ENCODE measurements at places on chromosomes 12 and 14.

DNA sequence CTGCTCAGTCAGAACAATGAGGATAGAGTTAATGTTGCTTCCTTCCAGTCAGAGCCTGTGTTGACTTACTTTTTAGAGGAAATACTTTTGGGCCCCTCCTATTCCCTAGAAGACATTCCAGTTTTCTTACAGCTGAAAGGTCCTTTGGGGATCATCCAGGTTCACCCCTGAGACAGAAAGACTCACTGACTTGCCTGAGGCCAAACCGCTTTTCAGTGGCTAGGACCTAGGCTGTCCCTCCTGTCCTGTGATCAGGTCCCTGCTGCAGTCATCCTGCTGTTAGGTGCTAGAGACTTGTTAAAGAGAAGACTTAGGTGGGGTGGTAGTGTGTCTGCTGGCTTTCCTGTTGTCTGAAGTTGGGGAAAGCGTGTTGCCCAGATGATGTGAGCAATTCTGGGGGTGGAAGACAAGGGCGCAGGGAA, 39.6 kb downstream of the SUSD6 start:
- DNase-seq: no peak

DNA sequence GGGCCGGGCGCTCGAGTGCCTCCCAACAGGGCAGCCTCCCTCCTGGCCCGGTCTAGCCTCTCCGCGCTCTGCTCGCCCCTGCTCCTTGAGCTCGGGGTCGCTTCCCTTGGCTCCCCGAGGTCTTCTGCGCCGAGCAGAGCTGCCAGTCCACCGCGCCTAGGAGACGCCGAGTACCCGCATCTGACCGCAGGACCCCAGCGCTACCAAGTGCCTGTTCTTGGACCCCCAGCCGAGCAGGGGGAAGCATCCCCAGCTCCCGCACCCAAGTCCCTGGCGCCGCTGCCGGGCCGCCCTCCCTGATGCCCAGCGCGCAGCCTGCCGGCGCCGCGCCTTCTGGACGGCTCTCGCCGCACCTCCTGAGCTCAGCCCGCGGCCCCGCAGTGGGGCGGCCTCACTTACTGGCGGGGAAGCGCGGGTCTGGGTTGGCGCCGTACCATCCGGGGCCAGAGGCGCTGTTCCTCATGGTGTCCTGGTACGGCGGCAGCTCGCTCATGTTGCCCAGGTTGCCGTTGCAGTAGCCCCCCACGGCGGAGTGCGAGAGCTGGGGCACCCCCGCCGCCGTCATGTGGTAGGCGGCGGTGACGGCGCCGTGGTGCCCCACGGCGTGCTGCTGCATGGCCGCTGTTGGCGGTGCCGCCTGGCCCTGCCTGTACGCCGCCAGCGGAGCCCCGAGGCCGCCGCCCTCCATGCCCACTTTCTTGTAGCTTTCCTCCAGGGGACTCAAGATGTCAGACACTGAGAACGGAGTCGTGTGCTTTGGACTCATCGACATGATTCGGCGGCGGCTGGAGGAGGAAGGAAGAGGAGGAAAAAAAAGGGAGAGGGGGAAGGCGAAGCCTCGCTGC, 1.2 kb downstream of the NKX2-1 start:
- DNase-seq: no peak

DNA sequence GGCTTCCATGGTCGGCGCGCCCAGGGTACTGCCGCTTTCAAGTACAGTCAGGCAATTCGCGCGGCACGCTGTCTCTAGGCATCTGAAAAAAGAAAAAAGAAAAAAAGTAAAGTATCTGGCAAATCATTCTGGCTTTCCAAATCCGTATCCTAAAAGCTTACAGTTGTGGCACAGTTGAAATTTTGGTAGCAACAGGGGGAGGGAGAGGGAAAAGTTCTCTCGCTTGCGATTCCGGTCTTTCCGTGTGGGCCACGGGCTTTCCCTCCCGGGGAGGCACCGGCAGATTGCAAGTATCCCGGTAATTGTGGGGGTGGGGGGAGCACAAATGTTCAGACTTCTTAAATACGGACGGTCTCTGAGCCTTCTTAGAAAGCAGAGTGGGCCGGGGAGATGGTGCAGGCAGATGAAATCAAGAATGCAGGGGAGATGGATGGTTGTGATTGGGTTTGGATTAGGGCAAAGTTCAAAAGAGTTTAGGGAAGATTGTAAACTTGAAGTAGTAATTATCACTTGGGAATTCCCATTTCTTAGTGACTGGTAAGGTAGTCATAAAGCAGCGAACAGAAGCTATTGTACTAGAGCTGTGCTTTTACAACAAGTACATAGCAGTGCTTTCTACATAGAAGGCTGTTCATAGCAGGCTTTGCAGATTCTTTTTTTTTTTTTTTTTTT, 1.2 kb downstream of the SOCS2 start:
- no peak for DNase-seq

DNA sequence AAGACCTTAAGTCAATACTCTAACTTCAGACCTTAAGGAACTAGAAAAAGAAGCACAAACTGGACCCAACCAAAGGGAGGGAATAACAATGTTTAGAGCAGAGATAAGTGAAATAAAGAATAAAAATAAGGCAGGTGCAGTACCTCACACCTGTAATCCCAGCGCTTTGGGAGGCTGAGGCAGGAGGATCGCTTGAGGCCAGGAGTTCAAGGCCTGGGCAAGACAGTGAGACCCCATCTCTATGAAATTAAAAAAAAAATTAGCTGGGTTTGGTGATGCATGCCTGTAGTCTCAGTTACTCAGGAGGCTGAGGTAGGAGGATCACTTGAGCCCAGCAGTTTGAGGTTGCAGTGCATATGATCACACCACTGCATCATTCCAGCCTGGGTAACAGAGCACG, 9.1 kb downstream of the TFCP2 start:
- DNase-seq: no peak

DNA sequence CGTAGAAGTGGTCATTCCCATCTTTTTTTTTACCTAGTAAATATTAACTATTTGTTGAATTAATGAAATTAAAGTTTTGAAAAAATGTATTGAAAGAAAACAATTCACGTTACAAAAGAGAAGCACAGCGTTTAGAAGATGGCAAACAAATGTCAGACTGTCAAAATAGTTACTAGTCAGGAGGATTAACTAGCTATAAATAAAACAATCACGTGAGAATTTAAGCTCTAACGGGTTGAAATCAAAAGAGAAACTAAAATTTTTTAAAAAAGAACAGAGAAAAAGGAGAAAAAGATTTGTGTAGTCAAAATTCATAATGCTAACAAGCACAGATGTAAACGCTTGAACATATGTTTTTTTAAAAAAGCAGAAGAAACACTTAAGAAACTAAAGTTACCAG, 26.4 kb downstream of the DDHD1 start:
- DNase-seq: peak; percentile 26

DNA sequence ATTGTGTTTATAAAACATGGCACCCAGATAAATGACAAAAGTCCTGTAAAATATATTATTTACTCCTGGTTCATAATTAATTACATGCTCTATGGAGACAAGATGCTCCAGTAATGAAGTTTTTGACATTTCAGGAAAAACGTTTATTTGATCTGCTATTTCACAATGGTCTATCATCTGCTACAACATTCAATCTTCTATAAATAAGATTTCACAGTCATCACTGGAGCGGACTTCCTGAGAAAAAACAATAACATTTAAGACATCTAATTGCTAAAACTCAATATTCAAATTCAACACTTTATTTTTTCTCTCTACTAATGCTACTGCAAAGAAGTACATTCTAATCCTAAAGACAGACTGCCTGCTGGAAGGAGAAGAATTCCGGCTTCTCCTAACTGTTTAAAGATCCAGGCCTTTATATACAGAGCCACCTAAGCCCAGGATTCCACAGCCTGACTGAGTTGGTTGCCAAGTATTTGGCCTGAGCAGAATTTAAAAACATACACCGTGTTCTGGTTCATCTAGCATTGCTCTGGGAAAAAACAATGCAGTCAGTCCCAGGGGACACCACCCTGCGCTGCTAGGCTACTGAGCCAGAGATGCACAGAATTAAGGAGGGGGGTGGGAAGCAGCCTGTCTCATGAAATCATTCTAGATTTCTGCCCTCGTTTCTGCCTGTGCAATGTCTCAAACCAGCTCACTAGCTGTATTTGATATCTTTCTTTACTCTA, 58.0 kb downstream of the TMTC1 start:
- no peak for DNase-seq

DNA sequence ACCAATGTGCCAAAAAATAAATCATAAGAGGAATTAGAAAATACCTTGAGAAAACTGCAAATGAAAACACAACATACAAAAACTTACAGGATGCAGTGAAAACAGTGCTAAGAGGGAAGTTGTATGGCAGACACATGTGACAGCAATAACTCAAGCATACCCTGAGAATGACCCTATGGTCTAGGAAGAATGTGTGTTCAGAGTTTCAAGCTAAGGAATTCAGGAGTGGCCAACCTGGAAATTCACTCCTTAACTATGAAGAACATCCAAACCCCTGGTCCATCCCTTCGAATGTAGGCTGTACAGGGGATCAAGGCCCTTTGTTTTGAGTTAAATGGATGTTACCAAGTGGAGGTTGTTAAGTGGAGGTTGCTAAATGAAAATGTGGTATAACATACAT, 16.7 kb upstream of the TTC9 start:
- no peak for DNase-seq

DNA sequence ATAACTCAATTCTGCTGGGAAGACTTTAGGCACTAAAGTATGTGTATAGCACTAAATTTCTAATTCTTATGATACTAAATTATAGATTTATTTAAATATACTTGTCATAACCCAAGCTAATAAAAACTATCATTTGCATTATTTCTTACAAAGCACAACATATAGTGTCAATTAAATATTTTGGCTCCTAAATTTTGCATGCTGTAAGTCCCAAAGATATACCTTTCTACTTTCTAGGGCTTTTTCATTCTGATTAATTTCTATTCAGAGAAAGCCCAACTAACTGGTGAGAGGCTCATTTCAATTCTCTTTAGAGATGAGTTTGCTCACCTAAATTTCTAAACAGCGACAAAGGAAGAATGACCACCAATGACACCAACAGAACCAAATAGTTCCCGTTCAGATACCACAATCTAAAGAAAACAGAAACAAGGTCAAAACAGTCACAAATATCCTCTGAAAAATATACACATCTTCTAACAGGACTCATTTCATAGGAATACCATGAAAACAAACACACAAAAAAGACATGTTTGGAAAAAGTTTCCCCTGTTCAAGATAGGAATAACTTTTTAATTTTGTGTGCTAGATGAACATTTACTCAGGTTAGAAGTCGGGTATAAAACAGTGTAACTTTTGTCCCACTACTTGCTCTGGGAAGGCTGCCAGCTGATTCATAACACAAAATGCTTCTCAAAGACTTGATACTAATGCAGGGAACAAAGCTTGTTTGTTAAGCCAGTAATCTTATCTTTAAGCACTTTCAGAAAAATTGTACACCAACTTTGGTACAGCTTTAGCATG, 7.6 kb downstream of the SLC38A2 start:
- DNase-seq: peak; percentile 72

DNA sequence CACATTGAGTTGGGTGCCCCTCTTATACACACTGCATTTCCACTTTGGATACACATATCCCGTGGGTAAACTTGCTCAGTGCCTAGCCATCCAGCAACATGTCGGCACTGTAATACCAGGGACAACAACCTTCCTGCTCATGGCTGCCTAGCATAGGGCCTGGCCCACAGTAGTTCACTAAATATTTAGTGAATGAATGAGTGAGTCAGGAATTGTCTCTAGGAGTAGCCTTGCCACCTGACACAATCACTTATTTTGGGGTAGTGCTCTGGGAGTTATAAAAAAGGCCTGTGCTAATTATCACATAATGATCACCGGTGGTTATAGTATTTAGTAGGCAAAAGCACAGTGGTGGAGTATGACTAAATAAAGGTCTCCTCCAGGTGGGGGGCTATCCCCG, 8.5 kb upstream of the NUMB start:
- no peak for DNase-seq

DNA sequence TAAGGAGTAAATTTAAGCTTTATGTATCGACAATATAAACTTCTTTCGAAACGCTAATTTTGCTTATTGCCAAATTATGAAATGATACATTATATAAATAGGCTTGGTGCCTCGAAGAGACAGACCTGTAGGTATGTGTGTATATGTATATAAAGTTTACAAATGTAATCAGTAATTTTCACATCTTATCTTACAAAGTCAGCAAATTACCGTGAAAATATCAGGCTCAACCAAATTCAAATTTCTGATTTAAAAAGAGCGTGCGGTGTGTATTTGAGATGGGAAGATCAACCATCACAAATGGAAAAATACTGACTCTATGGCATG, 605 bp downstream of the ZCRB1 start:
- no peak for DNase-seq

GRCh38 chr12:6745741-6746525, 7.0 kb downstream of the MLF2 start:
- no peak for DNase-seq

GRCh38 chr14:95759941-95760340, 46.0 kb upstream of the TCL1A start:
- no peak for DNase-seq

GRCh38 chr12:89928467-89928866, 219.8 kb upstream of the ATP2B1 start:
- no peak for DNase-seq

DNA sequence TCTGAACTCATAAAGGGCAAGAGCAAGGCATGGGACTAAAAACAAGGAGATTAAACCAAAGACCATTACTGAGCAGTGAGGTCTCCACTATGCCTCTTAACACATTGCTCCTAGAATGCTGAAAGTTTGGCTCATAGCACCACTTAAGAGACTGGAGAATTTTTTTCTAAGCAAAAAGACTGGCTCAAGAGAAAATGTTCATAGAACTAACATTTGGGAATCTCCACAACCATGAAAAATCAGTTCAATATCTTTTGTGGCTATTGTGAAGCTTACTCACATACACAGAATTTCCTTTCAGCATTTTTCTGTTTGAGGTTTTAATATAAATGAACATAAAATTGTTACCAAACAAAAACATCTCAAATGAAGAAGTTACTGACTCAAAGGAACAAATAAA, 255.8 kb downstream of the CCDC91 start:
- DNase-seq: no peak

Measured in lung (tissue), 17 donors.